ENCODE measurements at places on chromosomes 2 and 18.

GRCh38 chr2:35168351-35168750 lies 1187.2 kb upstream of the CRIM1 start:
- no peak for DNase-seq

- no peak for DNase-seq
Observed at GRCh38 chr2:34305587-34305986, 706.5 kb upstream of the FAM98A start.

DNA sequence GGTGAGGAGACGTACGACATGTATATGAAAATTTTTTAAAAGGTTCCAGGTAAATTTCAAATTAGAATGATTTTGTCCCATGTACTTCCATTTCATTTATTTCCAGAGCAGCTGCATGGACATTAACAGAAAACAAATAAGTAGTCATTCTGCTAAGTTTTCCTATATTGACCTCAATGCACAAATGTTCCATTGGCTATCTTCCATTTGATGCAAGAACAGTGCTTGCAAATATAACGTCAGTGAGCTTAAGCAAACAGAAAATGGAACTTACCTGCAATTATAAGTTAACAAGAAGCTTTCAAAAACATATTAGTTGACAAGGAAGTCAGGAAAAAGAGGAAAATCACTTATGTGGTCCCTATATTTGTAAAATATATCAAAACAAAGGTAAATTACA lies 16.6 kb downstream of the PAIP2B start:
- DNase-seq, result no peak

DNA sequence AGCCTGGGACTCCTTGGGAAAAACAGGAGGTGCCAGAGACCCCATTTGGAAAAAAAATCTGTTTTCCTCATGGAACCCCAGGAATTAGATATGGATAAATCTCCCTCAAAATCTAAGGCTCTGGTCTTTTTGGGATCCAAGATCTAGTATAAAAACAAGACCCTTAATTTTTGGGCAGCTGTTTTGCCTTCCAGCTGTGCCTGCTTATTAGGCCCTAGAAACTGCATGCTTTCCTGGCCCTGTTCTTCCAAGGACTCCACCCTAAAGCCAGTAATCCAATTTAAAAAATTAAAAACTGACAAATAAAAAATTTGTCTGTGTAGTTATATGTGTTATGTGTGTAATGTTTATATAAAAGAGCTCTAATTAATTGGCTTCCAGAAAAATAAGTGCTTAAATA lies 274.6 kb downstream of the STK39 start:
- DNase-seq, result no peak

DNA sequence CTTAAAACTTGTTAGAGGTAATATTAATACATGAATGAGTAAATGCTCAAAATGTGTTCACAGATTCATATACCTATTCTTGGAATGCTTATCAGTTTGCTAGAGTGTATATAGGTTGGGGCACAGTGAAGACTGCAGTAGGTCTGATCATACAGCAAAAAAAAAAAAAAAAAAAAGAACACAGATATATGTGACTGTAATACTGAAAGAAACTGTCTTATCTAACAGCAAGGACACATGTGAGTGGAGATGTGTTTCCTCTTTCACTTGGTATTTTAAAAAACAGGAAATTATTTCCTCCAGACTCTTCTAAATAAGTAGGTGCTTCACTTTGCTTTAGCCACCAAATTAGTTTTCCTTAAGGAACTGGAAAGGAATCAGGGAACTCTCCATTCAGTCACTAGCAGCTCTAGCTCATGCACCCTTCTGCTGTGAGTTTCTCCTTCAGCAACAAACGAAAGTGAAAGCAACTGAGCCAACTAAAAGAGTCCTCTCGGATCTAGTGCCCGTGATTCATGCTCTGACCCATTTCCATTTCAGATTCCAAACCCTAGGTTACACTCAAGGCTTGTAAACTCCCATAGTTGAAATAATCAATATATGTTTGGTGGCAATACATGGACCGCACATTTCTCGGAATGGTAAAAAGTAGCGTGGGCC lies 98.5 kb downstream of the DSEL start:
- DNase-seq, result no peak

DNA sequence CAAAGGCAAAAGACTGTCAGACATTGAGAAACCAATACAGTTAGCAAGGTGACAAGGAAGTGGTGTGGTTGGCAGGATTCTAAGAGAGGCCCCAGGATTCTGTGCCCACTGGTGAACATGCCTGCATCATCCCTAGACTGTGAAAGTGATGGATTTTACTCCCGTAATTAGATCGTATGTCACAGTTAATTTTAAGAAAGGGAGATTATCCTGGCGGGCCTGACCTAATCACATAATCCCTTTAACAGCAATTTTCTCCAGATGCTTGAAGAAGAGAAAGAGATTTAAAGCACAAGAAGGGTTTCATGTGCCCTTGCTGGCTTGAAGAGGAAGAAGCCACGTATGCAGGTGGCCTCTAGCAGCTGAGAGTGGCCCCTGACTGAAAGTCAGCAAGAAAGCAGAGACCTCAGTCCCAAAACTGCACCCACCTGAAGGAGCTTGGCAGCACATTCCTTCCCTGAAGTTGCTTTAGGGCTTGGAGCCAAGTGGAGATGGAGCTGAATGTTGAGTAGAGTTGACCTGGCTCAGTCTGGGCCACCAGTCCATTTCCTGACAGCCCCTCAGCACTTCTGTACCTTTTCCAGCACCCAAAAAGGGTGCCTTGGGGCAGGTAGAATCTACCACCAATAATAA lies 49.1 kb downstream of the GTF3C3 start:
- DNase-seq, result no peak

DNA sequence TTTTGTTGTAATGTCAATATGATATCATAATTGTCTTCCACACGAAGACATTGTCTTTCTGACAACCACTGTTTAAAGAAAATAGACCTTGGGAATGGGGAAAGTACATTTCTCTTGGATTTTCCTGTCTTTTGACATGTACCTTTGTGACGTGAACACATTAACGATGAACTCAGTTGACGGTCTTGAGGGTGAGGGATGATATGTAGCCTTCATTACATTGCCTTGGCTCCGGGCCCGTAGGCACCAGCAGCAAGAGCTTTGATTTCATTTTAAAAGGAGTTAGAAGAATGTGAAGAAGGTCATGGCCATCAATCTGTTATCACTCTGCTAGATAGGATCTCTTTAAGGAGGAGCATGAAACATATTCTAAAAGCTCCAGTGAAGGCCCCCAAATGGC lies 80.9 kb downstream of the LYPD6B start:
- DNase-seq, result no peak

DNA sequence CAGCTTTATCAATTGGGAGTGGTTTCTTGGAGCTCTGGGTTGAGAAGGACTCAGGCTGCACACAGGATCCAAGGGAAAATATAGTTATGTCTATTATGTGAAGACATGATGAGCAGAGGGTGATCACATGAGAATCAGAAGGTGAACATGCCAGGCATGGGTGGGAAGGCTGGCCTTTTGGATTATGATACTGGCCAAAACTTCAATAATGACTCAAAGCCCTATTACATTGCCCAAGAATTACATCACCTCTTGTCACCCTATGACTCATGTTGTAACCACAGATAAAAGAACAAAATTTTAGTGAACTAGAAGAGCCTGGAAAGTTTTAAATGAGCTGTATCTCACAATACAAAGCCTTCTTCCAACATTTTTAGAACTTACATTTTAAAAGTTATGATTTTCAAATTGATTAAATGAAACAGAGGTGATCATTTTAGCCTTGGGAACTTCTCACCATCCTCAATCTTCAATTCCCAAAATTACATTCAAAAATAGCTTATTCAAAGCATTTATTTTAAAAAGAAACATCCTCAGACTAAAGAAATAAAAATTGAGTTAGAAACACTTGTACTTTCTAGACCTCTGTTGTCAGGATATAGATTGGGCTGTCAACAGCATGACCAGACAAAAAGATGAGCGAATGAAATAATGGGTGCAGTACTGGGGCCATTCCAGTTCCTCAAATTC lies 428.3 kb downstream of the MBD2 start:
- no peak for DNase-seq

- no peak for DNase-seq
Observed at GRCh38 chr2:240917684-240918257, 11.6 kb downstream of the CROCC2 start.

- no peak for DNase-seq
Observed at GRCh38 chr18:39675368-39675767, 2109.8 kb upstream of the CELF4 start.

DNA sequence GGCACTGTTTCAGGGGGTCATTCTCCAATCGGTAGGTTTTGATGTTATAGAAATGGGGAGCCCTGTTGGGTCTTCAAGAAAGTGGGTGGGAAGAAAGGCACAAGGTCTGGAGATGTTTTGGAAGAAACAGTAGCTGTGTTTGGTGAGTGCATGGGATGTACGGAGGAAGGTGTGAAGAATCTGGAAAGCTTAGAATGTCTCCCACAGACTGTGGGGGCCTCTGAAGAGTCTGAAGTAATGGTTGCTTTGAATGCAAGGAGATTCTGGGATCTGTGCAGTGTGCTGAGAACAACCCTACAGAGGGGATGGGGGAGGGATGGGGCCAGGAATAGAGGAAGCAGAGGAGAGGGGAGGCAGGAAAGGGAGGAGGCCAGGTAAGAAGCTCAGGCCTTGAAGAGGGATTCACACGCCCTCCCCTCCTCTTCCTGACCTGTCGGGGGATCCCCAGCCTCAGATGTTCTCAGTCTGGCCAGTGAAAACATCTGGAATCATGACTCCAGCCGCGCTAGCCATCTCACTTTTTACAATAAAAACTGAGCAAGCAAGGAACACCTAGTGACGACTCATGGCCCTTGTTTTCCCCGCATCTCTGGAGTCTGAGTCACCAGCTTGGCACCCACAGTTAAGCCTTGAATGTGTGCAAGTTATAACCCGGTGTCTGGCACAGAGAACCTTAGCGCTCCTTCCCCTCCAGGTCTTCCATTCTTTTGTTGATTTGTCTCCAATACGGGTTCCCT lies 74.2 kb downstream of the SH3BP4 start:
- DNase-seq, result no peak

DNA sequence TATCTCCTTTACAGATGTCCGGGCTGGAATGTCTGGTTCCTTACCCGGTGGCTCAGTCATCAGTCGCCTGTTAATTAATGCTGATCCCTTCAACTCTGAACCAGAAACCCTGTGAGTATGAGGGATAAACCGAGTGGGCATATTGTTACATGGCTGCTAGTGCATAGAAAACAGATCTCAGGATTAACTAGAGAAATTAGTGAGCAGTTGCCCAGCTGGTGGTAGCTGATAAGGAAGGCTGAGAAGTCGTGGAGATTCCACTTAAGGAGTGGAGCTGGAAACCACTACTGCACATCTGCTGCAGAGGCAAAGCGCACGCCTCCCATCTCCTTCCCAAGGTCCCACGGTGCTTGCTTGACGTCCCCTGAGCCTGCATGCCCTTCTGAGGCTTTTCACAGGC lies 97.7 kb downstream of the DGKD start:
- no peak for DNase-seq

DNA sequence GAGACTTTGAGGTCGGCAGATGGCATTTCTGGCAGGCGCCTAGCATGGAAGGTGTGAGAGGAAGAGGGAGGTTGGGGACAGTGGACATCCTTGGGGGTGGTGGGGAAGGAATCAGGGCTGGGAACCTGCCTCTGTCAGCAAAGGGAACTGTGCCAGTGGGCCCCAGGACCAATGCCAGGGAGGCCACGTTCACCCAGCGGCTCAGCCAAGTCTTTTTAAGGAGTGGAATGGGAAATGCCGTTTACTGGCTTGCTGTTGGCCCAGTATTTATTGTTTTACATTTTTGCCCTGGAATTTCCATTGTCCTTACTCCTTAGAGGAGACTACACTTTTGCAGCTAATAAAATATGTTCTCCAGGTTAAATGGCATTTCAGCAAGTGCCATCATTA lies 135.2 kb downstream of the MCFD2 start:
- no peak for DNase-seq

DNA sequence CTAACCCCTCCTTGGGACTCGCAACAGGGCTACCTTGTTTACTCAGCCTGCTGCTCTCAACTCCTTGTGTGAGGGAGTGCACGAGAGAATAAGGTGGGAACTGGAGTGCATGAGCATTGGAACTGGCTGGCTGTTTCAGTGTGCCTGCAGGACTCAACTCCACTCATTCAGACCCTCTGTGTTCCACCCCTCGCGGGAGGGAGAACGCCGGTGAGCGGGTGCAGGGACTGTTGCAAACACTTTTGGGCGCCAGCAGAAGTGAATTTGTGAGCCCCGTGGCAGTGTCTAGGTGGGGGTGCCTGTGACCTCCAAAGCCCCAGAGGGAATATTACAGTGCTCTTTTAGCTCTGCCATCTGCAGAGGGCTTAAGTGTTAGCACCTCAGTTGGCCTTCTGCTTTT lies 1978.3 kb upstream of the PIK3C3 start:
- DNase-seq, result no peak

- DNase-seq, result no peak
Observed at GRCh38 chr2:228767196-228767595, 503.9 kb downstream of the PID1 start.

GRCh38 chr2:62243983-62244382 lies 48.1 kb downstream of the B3GNT2 start:
- DNase-seq, result no peak

DNA sequence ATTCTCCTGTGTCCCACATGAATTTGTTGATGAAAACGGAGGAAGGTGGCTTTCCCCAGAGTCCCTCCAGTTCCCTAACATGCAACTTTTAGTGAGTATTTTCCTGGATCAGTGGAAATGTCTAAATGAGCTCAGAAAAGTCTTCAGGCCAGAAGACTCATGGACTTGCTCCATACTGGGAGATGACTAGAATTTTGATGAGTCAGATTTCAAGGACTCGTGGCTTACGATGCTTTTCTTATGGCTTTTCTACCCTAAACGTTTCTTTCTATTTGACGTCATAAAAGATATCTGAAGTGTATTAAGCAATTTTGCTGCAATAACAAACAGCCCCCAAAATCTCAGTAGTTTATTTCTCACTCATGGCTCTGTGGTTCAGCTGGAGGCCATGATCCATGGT lies 397.6 kb downstream of the FBXO15 start:
- DNase-seq, result no peak

DNA sequence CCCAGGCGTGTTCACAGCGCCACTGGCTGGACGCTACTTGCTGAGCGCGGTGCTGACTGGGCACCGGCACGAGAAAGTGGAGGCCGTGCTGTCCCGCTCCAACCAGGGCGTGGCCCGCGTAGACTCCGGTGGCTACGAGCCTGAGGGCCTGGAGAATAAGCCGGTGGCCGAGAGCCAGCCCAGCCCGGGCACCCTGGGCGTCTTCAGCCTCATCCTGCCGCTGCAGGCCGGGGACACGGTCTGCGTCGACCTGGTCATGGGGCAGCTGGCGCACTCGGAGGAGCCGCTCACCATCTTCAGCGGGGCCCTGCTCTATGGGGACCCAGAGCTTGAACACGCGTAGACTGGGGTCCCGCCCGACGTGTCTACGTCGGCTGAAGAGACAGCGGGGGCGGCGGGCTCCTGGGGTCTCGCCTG lies 891 bp upstream of the KHK start:
- no peak for DNase-seq

GRCh38 chr2:233643128-233643527 lies 6.9 kb downstream of the UGT1A10 start:
- no peak for DNase-seq

DNA sequence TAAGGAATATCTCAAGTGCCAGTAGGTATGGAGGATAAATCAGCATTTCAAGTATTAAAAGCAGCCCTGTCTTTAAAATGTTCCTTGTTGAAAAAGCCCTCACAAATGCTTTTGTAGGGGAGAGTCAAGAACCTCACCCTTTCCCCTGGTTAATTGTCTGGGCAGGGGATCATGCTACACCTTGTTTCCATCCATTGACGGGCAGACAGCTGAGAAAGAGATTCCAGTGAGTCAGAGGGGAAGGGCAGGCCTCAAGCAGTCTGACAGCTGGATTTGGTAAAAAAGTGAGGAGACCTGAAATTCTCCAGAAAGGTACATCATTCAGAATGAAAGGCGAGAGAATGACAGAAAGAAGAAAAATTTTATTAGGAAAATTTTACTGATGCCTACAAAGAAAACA lies 203.2 kb upstream of the CYP26B1 start:
- no peak for DNase-seq
